CD4-positive, alpha-beta T cell treated with Interleukin-6 at 100 ng/mL for 8 hours (primary cell): ENCODE measurements at places on chromosomes 3 and 15.

- DNase-seq, result no peak
Observed at GRCh38 chr3:39135170-39135805, 18.1 kb downstream of the CSRNP1 start.

DNA sequence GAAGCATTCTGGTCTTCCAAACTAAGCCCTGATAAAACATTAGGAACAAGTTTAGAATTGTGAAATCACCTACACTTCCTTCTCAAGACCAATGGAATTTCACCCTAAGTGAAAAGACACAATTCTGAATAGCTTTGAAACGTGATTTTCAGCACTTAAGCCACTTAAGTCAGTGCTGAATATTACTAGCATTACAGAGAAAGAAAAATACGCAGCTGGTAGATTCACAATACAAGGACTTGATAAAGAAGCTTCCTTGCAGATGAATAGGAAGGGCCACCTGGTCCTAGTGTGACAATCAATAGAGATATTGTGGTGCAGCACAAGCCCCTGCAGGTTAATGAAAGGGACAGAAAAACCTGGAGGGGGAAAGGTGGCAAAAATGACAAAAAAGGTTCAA is 353.1 kb upstream of the ALCAM start:
- no peak for DNase-seq

DNA sequence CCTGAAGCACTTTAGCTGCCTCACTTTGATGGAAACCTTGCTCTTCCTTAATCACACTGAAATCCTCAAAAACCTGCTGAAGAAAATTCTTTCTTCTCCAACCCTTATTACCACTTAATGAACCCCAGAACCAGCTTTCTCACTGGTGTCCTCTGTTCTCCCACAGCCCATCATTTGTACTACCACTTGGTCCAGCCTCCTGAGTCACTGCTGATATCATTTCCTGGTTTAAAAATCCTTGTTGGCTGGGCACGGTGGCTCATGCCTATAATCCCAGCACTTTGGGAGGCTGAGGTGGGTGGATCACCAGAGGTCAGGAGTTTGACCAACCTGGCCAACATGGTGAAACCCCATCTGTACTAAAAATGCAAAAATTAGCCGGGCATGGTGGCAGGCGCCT is 418.6 kb upstream of the KCNMB2 start:
- no peak for DNase-seq

- no peak for DNase-seq
Observed at GRCh38 chr3:119809249-119810017, 27.5 kb downstream of the NR1I2 start.

GRCh38 chr3:117184574-117184973 is 475.0 kb downstream of the TUSC7 start:
- no peak for DNase-seq

GRCh38 chr3:76096036-76096435 is 310.7 kb upstream of the ZNF717 start:
- no peak for DNase-seq

- no peak for DNase-seq
Observed at GRCh38 chr3:54599716-54600115, 328.1 kb downstream of the LRTM1 start.

GRCh38 chr3:195172896-195173295 is 98.1 kb downstream of the XXYLT1 start:
- no peak for DNase-seq
